ENCODE measurements at places on chromosomes 6 and 20.

DNA sequence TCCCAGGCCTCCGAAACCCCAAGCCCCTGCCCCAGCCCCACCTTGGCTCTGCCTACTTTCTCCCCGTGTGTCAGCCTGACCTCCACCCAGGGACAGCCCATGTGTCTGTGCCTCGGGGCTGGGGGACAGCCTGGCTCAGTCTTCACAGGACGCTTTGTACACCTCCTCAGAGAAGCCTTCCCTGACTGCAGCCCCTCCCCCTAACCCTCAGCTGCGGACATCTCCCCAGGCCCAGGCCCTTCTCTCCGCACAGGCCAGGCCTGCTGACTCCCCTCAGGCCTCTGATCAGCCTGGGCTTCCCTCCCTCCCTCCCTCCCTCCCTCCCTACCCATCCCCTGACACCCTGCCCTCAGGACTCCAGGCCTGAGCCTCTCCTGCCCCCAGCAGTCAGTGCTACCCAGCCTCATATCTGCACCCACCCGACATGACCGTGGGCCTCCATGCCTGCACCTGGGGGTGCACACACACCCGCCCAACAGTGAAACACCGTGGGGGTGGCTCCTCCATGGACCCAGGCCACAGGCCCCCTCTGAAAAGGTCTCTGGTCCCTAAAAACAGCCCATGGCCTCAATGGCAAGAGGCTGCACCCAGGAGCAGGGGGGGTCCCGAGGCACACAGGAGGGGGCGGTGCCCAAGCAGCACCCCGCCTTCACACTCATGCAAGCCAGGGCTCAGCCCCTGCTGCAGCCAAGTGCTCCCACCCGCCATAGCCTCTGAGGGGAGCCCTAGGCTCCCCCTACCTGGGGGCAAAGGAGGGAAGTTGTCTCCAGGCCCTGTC is 12.9 kb downstream of the LAMA5 start:
- no peak for DNase-seq

- no peak for DNase-seq
Observed at GRCh38 chr20:25318471-25319240, 70.8 kb downstream of the PYGB start.

DNA sequence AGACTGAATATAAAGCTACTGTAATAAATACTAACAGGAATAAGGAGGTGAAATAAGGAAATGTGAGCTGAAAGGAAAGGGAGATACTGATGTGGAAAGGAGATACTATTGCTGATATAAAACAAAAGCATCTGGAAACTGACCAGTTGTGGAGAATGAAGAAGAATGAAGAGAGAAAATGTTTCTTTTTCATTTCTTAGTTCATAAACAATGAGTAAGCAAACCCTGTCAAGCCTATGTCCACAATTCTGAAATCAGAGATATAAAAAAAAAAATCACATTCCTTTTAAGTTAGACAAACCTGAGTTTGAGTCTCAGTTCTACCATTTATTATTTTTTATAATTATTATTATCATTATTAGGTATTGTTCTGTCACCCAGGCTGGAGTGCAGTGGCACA is 121.6 kb upstream of the GJE1 start:
- no peak for DNase-seq

- DNase-seq = no peak
Observed at GRCh38 chr20:2820896-2821869, 5.0 kb downstream of the TMEM239 start.

- no peak for DNase-seq
Observed at GRCh38 chr6:139577763-139578604, 203.5 kb upstream of the CITED2 start.

- DNase-seq = no peak
Observed at GRCh38 chr20:58094698-58095097, 133.8 kb downstream of the ANKRD60 start.

GRCh38 chr6:25100288-25100687 is 164.5 kb upstream of the RIPOR2 start:
- no peak for DNase-seq

DNA sequence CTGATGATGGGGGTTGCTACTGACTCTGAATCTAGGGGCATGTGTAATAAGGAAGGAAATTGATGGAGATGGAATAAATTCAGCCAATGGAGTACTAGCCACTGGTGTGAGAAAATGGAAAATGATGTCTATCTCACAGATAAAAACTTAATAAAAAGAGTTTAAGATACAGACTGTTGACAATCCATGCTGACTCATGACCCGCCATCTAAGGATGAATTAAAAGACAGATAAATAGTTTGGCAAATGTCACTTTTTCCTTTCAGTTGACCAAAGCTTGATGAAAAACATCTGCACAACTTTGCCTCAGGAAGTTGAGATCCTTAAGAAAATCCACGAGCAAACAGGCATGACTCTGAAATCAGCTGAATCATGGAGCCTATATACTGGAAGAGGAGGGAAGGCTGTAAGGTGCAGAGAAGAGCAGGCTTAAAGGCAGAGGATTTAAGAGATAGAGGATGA is 82.6 kb upstream of the BMP5 start:
- no peak for DNase-seq

GRCh38 chr6:37538107-37538506 is 38.4 kb upstream of the CCDC167 start:
- DNase-seq = no peak

GRCh38 chr6:109178921-109179320 is 83.6 kb downstream of the CEP57L1 start:
- DNase-seq = no peak
